Panc1 (cell line): ENCODE measurements at places on chromosomes 3 and 15. TPM values are rescaled to one million over a fixed set of nuclear protein-coding genes. Genes with fewer than 3 reads are reported as not detected.

C3orf52 gene
- total RNA-seq: 12.6 TPM

ZNF80 gene
- total RNA-seq: not detected

PATL2 gene
- total RNA-seq: 0.49 TPM

LRTM1 gene
- total RNA-seq: not detected

SOX14 gene
- not detected for total RNA-seq

SGO1 gene
- total RNA-seq: 14.8 TPM

CPOX gene
- total RNA-seq: 14.7 TPM

GP5 gene
- 0.05 TPM for total RNA-seq

NDUFB4 gene
- 208 TPM for total RNA-seq

CYFIP1 gene
- 159 TPM for total RNA-seq

NEIL1 gene
- total RNA-seq: 3.4 TPM

SLC22A14 gene
- 0.13 TPM for total RNA-seq

SLC22A13 gene
- 0.33 TPM for total RNA-seq

CELF6 gene
- not detected for total RNA-seq

FOXP1 gene
- 2.9 TPM for total RNA-seq

CFAP20DC gene
- total RNA-seq: 4.0 TPM

SLMAP gene
- total RNA-seq: 49.2 TPM

PPP2R3A gene
- total RNA-seq: 8.1 TPM

TERC gene
- 6.0 TPM for total RNA-seq
